ENCODE measurements at places on chromosomes 16 and 17.

GRCh38 chr16:17395849-17396480, 74.8 kb downstream of the XYLT1 start:
- DNase-seq: no peak

DNA sequence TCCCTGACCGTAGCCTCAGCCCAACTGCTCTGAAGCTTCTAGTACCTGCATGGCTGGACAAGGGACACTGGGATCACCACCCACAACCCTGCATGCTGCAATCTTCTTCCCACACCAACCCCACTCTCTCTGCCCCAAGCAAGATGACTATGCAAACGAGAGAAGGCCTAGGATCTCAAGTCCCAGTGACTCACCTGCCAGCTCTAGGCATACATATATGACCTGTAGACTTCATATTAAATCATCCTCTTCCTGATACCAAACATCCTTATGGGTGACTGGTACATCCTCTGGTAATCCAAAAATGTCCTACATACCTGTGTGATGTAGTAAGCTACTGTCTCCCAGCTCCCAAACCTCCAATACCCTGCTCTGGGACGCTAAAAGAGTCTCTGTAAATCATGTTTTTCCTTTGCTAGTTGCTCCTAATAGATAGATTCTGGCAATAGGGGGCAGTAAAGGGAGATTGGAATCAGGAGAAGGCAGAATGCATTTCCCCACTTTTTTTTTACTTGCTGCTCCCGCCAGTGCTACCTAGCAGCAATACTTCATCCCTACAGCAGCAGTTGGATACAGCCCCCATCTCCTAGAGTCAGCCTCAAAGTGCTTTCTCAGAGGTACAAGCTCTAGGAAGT, 43.4 kb upstream of the SOX9 start:
- no peak for DNase-seq

DNA sequence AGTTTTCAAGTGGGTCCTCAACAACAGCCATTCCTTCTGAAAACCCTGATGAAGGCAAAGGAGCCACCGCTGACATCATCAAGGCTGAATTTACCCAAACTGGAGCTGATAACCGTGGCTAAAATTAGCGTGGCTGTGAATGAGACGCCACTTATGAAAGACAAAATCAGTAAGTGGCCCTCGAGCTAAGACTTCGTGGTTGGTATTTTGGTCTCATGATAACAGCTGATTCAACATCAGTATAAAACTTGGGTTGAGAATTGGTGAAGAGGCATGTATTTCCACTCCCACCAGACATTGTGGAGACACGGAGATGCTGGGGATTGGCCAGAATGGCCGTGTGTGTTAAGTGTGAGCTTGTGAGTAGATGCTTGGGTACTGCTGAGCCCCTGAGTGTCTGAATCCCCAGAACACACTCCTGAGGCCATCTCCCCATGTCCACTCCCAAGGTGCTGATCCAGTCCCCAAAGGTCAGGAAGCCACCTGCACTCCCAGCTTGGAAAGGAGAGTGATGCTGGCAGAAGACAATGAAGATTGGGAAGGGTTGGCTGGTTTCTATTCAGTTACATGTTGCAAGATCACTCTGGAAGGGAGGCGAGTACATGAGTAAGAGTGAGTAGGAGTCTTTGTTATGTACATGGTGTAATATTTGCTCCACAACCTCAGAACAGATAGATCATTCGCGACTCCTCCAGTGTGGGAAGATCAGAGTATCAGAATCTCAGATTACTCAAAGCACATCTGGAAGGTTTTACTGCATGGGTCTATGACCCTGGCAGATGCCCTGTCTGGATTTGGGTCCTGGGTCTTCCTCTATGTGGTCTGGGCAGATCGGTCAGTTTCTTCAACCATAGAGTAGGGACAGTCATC, 207.7 kb downstream of the HS3ST3A1 start:
- DNase-seq: no peak

DNA sequence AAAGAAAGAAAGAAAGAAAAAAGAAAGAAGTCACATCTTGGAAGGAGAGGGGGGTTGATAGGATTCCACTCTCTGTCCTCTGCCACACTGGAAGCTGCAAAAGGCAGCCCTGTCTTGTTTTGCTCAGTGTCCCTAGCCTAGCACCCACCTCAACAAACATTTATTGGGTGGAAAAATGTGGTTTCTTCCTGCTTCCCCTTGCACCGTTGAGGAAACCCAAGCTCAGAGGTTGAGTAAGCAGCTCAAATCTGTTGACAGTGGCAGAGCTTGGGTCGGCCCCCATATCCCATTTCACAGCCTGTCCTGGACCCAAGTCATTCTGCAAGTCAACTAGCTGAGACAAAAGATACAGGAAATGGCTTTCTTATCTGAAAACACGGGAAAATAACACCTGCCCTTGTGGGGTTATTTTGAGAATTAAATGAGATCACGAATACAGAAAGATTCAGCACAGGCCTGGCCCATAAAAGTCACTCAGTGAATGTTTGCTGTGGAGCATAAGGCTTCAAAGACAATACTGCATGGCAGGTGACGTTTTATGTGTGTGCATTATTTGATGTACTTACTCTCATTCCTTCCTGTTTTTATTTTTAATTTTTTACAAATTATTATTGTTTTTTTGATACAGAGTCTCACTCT, 63.6 kb downstream of the SCNN1B start:
- DNase-seq: no peak

- no peak for DNase-seq
Measured at GRCh38 chr17:80647746-80648145, 103.1 kb downstream of the RPTOR start.

DNA sequence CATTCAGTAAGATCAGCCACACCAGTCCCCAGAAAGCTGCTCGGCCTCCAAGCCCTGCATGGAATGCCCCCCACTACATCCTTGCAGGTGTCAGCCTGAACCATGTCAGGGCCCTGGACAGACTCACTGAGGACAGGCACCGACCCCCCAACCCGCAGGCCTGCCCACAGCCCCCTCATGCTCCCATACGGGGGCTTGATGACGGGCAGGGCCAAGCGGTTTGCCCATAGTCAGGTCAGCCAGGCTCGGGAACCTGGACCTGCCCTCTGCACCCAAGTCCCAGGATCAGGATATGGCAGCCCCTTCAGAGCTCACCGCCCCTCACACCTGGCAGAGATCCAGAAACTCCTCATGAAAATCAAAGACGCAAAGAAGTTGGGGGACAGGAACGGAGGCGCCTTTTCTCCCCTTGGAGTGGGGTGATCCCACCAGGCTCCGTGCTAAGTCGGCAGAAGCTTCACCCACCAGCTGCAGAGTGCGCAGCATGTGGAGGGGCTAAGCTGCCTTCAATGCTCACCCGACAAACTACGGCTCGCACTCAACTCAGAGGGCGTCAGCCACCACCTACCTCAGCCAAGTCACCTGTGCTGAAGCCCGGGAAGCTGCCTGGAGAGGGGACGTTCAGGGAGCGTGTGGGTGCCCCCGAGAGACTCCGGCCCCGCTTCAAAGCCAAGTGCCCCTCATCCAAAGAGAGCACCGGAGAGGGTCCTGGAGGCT, 26.5 kb downstream of the GNPTG start:
- DNase-seq: no peak

DNA sequence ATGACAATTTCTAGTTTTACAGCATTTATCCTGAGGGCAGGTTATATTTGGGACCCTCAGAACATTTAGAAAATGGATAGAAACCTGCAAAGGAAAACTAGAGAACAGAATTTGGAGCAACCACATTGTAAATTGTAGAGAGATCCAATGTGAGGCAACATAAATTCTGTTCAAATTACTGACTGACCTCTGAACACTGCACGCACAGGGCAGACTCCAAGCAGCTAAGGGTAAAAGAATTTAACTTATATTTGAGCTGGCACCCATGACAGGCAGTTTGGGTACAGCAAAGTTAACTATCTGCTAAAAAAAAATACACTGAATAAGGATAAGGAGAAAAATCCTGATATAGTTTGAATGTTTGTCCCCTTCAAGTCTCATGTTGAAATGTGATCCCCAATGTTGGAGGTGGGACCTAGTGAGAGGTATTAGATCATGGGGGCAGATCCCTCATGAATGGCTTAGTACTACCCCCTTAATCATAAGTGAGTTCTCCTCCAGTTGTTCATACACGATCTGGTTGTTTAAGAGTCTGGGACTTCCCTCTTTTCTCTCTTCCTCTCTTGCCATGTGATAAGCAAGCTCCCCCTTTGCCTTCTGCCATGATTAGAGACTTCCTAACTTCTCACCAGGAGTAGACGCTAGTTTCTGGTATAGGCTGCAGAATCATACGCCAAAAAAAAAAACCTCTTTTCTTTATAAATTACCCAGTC, 75.7 kb downstream of the FBXL20 start:
- no peak for DNase-seq

DNA sequence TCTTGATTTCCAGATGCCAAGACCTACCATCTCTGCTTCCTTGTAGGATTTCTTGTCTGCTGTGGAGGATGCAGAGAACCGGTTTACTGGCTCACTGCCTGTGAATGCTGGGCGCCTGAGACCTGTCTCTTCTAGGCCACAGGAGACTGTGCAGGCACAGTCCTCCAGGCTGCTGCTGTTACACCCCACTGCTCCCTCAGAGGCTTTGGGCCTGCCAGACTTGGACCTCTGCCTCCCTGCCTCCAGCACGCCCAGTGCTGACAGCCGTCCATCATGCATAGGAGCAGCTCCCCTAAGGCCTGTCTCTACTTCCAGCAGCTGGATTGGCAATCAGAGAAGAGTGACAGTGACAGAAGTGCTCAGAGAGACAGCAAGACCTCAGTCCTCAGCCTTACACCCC, 6.1 kb downstream of the HROB start:
- DNase-seq: no peak

GRCh38 chr16:80938004-80938878, 68.4 kb downstream of the CMC2 start:
- no peak for DNase-seq

DNA sequence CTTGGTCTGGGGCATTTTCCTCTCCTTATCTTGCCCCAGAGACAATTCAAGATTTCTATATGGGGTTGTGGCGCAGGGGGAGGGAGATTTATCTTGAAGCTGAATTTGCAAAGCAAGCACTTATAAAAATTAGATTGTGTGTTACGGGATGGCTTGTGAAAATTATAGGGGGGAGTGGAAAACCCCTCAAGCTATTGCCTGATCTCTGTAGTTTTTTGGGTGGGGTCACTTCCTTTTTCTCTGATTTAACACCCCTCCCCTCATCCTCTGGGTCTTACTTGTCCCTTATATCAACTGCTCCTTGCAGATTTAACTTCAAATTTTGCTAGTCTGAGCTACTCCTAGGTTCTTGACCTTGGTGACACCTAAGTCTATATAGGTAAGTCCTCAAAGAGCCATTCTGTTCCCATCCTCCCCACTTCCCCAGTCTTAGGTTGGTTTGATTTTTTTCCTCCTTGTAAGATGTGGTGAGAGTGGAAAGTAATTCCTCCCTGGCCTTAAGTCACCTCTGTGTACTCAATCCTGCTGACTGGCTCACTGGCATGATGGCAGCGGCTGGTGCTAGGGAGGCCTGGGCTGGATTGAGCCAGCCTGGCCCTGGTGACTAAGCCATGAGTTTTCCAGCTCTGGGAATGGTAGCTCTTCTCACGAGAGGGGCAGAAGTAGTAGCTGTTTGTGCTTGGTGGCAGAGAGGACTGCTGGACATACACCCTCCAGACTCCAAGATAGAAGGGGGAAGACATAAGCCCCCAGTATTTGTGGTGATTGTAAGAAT, 2.3 kb downstream of the ARL4D start:
- no peak for DNase-seq

- DNase-seq: peak; percentile 77
Measured at GRCh38 chr17:5419959-5420653, at the start of gene RPAIN. TSS of gene RPAIN (plus strand) at chr17:5420182. CDS start at chr17:5420211, 29 bp downstream.

GRCh38 chr16:67666559-67667452, at the start of the genes C16orf86 and ENKD1:
TSS of gene C16orf86 (plus strand) at chr16:67666814. CDS start at chr16:67666971, 157 bp downstream.
TSS of gene ENKD1 (minus strand) at chr16:67666750. CDS start at chr16:67666442, 308 bp downstream.
- DNase-seq: peak; percentile 71

- DNase-seq: no peak
Measured at GRCh38 chr17:34579979-34580684, 750 bp downstream of the TMEM132E start.

GRCh38 chr16:55703003-55704001, 47.5 kb downstream of the SLC6A2 start:
- no peak for DNase-seq

DNA sequence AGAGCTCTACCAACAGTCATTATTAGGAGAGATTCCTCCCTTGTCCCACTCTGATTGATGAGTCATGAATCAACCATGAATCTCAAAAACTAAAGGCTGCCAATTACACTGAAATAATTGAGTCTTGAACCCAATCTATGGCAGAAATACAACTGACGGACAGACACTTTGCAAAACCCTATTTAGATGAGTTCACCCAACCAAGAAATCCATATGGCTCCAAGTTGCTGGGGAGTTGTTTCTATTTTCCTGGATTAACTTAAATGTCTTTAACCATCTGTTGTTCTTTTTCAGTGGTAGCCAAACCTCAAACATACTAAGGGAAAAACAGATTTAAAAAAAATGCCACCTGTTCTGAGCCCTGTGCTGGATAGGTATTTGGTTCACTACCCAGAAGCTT, 151.0 kb downstream of the SHISA9 start:
- DNase-seq: no peak

- DNase-seq: no peak
Measured at GRCh38 chr17:42394838-42395237, 6.6 kb upstream of the STAT3 start.

- DNase-seq: no peak
Measured at GRCh38 chr17:57713140-57713539, 32.0 kb downstream of the CCDC182 start.

DNA sequence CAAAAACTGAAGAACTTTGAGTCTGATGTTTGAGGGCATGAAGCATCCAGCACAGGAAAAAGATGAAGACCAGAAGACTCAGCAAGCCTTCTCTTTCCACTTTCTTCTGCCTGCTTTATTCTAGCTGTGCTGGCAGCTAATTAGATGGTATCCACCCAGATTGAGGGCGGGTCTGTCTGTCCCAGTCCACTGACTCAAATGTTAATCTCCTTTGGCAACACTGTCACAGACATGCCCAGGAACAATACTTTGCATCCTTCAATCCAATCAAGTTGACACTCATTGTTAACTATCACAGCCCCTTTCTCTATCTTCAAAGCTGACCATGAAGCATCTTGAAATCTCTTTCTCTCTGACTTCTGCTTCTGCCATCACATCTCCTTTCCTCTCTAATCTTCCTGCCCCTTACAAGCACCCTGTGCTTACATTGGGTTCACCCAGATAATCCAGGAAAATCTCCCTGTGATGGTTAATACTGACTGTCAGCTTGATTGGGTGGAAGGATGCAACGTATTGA, 115.9 kb upstream of the CDH13 start:
- no peak for DNase-seq

- DNase-seq: no peak
Measured at GRCh38 chr17:193841-194806, 12.7 kb upstream of the DOC2B start.

DNA sequence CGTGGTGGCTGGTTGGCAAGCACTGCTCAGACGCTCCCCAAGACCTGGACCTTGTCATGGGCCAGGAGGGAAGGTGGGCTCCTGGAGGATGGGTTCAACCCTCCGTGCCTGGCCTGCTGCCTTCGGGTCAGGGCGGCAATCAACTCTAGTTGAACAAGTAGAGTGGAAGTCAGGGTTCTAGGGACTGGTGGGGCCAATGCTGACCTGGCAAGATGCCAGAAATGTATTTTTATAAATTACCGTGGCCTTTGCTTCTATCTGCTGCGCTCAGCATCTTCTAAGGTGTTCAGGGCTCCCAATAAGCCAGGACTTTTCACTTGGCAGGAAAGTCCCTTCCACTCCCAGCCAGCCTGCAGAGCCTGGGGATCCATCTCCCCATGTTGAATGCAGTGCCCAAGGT, 207.1 kb upstream of the N4BP1 start:
- DNase-seq: no peak

- no peak for DNase-seq
Measured at GRCh38 chr17:43308999-43309398, 75.2 kb upstream of the RNU2-1 start.

- no peak for DNase-seq
Measured at GRCh38 chr17:8656693-8657092, 26.2 kb upstream of the MYH10 start.

Data from stimulated activated CD4-positive, alpha-beta T cell treated with anti-CD3 and anti-CD28 coated beads, Interleukin-1b, Interleukin-23, amount 100 ng/mL, for 4 hours (primary cell).